ENCODE measurements at places on chromosomes 13 and 19.

DNA sequence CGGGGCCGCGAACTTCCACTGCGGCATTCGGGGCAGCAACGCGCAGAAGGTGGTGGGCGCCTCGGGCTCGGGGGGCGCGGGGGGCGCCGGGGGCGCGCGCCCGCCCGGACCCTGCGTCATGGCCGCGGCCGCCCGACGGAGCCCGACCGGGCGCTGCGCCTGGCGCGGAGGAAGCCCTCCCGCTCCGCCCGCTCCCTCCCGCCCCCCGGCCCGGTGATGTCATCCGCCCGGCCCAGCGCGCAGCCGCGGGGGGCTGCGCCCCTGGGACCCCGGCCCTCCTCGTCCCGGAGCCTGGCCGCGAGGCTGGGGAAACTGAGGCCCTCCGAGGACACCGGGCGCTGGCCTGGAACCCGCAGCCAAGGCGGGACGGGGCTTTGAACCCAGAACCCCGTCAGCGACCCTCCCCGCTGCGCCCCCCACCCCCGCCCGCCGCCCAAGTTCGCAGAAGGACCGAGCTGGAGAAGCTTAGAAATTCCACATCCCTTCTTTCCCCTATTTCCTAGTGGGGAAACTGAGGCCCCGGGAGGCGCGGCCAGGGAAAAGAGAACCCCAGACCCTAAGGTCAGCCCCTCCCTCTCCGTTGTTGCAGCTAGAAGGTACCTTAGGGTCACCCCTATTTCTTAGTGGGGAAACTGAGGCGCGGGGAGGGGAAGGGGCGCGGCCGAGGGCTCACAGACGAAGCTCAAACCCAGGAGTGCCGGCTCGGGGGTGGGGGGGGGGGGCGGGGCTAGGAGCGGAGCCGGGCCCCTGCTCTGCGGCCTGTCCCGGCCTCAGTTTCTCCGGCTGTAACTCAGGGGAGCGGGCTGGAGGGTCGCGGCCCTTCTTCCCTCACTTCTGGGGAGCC lies at the start of gene SHC2:
Gene SHC2, minus strand, starts transcription at position 157 of the 844 bp plus-strand sequence. Its CDS starts 37 bp downstream, at position 120.
- DNase-seq = no peak

- no peak for DNase-seq
Measured at GRCh38 chr13:42036711-42037110, 11.7 kb upstream of the DGKH start.

GRCh38 chr13:35630551-35631275 lies 154.2 kb upstream of the MAB21L1 start:
- no peak for DNase-seq

- no peak for DNase-seq
Measured at GRCh38 chr19:39595950-39596349, 6.4 kb upstream of the LGALS13 start.

DNA sequence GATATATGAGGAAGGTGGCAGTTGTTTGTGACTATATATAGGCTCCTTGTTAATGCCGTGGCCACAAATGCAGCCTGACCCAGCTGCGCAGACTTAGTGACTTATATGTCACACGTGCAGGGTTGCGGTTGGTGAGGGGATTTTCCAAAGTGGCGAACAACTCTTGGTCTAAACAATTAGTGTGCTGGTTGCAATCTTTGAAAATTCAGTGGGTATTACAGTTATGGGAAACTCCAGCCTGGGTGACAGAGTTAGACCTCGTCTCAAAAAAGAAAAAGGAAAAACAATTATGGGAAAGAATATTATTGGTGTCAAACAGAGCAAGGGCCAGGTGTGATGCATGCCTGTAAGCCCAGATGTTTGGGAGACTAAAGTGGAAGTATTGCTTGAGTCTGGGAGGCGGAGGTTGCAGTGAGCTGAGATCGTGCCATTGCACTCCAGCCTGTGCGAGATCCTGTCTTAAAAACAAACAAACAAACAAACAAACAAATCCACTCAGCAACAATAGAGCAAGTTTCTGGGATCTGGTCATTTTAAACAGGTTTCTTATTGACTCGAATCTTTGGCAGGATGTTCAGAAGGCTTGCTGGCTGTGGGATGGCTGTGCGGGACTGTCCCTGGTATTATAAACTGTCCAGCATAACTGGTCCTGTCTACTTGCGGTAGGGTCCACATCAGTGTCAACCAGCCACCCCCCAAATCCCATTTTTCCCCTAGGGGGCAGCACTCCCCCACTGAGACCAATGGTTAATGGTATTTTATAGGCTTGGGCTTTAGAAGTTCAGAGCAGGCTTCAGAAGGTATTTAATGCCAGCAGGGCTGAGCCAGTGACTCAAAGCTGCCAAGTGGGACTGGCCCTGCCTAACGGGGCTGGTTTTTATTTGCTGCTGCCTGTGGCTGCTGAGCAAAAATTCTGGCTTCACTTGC lies 15.4 kb downstream of the RELB start:
- DNase-seq = peak; percentile 86

DNA sequence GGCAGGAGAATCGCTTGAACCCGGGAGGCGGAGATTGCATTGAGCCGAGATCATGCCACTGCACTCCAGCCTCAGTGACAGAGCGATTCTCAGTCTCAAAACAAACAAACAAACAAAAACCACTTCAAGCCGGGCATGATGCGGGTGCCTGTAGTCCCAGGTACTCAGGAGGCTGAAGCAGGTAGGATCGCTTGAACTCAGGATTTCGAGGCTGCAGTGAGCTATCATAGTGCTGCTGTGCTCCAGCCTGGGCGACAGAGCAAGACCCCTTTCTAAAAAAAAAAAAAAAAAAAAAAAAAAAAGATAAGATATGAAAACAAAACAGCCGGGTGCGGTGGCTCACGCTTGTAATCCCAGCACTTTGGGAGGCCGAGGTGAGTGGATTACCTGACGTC lies 12.9 kb downstream of the PPP1R14A start:
- DNase-seq = no peak

DNA sequence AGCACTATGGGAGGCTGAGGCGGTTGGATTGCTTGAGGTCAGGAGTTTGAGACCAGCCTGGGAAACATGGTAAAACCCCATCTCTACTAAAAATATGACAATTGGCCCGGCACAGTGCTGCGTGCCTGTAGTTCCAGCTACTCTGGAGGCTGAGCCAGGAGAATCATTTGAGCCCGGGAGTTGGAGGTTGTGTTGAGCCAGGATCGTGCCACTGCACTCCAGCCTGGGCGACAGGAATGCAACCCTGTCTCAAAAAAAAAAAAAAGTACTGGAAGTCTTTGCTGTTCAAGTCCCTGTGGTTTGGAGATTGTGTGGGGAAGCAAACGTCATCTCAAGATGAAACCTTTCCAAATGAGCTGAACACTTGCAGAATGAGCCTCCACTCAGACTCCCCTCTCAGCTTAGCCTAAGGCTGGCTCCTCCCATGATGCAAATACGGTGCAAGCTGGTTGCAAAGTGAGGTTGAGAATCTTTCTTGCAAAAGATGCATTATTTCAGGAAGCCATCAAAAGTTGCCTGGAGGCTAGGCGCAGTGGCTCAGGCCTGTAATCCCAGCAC lies 46.2 kb downstream of the MYO9B start:
- DNase-seq = no peak

GRCh38 chr13:85798556-85798955 lies 663 bp downstream of the SLITRK6 start:
- no peak for DNase-seq

DNA sequence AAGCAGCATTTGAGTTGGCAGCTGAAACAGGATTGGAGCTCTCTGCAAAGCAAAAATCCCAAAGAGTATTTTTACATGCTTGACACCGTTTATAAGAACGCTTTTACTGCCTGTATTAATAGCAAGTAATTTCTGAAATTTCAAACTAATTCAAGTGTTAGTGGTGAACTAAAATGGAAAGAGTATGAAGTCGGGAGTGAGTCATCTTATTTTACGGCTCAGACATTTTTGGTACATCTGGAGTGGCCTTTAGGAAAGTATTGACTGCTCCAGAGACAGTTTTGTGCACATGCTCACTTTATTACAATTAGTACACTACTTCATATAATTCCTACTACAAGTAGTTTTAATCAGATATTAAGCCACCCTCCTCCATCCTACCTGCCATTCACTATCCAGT lies 167.4 kb downstream of the SLITRK6 start:
- no peak for DNase-seq

DNA sequence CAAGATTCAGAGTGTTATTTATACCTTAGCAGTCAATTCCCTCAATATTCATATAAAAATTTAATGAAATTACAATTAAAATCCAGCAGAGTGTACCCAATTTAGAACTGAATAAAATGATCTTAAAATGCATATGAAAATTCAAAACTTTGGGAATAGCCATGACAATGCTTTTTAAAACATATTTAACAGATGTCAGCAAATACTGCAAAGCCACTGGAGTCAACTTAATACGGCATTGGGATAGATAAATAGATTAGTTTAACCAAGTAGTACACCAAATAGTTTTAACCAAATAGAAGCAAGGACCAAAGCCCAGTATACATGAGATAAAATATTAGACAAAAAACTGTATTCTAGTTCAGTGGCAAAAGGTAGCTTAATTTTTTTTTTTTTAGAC lies 79.8 kb downstream of the TNFSF13B start:
- DNase-seq = no peak

GRCh38 chr19:47239152-47239551 lies 8.2 kb upstream of the BBC3 start:
- DNase-seq = no peak

GRCh38 chr13:24888291-24888931 lies 124.4 kb downstream of the RNF17 start:
- DNase-seq = no peak

DNA sequence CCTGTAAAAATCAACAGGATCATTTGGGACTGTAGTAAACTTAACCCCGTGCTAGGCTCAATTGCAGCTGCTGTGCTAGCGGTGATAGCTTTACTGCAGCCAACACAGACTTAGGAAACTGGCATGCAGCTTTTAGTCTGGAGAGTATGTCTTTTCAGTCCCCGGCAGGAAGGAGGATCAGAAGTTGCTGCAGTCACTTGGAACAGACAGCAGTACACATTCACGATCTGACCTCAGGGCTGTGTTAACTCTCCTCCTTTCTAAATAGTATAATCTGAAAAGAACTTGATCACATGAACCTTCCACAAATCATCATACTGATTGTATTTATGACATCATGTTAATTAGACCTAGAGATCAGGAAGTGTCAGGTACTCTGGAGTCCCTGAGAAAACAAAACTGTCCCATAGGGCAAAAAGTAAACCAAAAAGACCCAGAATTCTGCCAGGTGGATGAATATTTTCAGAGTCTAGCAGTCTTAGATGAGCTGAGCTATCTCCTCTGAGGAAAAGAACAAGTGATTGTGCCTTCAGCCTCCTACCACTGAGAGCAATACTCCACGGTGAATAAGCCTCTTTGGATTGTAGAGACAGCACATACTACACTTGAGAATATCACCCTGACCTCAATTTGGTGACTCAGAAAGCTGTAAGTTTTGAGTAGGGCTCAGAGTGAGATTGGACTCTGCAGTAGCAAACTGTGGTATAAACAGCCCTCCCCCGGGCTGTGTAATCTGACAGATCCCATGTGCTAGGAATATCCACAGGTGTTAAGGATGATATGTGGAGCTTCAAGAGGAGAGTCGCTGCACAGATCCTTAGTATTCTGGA lies 181.0 kb upstream of the GPR12 start:
- no peak for DNase-seq

DNA sequence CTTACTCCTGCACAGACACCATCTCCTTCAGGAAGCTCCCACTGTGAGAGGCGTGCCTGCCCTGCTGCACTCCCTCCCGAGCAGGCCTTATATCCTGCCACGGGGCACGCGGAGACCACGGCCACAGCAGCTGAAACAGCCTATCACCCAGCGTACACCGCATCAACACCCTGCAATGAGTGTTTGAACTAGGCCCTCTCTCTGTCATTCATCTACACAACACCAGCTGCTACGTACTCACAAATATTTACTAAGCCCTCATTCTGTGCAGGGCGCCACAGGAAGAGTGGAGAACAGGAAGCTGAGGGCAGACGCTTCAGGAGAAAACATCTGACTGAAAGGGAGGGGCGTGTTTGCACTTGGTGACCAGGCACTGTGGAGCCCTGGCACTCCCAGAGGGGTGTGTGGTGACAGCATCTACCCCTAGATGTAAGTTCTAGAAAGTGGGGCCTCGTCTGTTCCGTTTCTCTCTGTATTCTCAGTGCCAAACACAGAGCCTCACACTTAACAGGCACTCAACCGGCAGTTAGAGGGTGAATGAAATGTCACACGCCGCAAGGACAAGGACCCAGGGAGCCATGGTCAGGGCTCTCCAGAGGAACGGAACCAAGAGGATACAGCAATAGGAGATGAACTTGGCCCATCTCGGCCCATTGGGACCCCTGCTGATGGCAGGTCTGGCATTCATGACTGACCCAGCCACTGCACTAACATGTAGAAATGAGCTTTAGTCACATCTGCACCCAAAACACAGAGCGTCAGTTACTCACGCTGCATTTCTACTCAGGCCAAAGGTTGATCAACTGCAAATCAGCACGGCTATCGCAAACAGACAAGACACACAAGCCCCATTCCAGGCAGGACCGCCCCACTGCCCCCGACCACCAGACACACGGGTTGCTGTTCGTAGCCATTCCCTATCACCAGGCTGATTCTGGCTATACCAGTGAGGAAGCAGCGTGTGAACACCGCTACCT lies 15.7 kb downstream of the RANBP3 start:
- peak; percentile 87 for DNase-seq

- peak; percentile 56 for DNase-seq
Measured at GRCh38 chr19:10412257-10412977, 7.9 kb upstream of the PDE4A start.
